ENCODE measurements at places on chromosomes 5 and 9.

- DNase-seq, result no peak
Measured at GRCh38 chr9:120345379-120345778, 234.6 kb downstream of the CDK5RAP2 start.

DNA sequence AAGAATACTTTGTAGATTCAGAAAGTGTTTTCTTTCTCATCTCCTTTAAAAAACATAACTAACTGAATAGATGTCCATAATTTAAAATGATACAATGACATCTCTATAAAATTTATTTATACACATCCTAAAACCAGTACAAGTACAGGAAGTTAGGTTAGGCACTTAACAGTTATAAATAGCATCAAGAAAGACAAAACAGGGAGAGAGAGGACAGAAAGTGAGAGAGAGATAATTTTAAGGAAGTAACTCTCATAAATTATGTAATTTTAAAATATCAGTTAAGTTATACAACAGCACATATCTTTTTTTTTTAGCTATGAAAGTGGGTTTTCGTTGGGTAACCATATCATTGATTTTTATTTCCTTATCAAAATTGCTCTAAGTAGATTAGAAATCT is 1068.6 kb downstream of the TAF11L14 start:
- DNase-seq, result no peak

DNA sequence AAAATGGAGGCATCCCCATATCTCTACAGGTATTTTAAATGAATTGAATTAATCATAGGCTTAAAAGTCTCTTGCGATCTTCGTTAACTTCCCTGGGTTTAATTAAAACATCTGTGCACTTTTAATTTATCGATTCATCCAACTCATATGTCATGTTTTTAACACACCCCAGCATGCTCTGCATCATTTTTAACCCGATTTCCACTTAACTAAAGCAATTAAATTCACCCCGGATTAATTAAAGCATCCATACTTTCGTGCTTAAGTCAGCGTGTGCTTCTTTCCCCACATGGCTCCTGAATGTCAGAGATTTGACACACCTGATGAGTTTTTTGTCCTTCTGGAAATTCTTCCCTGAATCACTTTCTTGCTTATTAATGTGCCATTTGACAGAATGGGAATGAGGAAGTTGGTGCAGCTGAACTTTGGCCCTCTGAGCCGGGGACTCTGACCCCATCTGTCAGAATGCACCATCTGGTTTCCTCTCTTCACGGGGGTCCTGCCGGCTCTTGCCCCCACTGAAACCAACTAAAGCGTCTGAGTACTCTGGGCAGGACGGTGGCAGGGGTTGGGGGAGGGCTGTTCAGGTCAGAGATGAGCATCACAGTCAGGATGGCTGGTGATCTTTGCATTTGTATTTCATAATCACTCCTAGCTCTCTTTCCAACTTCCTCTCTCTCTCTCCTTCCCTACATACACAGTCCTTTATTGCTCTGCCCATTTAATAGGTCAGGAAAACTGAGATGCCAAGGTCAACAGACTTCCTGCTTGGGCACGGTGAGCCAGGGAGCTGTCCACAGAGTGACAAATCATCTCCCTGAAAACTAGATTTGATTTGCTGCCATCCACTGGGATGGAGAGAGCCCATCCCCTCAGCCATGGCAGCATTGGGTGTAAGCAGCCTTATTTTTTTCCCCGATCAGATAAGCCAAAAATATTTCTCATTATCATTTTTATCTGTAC is 180.3 kb upstream of the WWC1 start:
- no peak for DNase-seq

- DNase-seq, result no peak
Measured at GRCh38 chr9:121581786-121582600, 69.4 kb upstream of the DAB2IP start.

GRCh38 chr5:76325876-76326491 is 77.1 kb upstream of the IQGAP2 start:
- no peak for DNase-seq

DNA sequence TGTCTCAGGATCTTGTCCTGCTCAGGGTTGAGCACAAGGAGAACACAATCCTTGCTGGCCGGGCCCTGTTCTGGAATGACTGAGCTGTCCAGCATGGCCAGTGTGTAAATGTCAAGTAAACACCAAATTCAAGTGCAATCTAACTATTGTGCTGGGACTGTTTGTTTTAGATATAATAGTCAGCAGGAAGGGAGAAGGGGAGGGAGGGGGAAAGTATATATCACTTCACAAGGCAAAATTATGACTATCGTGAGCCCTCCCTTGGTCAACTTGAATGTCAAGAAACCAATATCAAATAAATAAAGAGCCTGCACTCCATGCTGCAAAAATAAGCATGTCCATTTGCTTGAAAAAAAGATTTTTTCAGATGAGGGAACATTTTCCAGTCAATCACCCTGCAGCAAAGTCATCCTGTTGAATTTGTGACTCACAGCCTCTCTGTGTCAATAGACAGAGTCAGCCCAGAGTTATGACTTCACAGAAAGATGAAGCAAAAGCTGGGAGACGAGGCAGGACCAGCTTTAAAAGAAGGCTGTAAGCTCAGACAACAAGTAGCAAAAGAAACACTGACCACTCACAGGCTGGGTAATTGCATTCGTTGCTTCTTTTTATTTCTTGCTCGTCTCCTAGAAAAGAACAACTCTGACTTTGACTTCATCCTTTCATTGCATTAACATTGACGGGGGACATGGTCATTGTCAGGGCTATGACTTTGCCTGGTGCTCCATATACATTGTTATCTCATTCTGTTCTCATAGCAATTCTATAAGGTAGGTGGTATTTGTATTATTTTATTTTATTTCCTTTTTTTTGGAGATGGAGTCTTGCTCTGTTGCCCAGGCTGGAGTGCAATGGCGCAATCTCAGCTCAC is 15.3 kb upstream of the KLF4 start:
- peak; percentile 39 for DNase-seq

- DNase-seq, result no peak
Measured at GRCh38 chr9:134942788-134943184, 25.1 kb upstream of the FCN1 start.

DNA sequence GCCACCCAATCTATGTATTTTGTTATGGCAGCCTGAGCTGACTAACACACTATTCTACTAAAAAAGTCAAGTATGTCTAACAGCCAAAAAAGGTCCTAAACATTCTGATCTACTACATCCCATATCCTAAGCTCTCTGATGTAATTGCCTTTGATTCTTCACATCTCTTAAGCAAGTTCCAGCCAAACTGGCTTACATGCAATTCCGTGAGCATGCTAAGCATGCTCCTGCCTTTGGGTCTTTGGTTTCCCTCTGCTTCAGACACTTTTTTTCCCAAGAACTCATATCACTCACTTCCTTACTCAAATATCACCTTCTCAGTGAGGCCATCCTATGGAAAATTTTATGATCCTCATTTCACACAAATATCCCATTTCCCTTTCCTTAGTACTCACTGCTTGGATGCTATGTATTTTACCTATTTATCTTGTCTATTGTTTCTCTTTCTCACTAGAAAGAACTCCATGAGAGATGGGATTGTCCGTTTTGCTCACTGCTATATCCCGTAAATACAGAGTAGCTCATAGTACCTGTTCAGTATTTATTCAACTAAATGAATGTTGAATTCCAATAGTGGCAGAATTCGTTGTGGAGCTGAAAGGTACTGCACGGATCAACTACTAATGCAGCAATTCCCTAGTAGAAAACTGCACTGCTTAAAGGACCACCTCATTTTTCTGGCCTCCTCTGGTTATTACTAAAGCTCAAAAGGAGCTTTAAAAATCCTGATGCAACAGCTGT is 2.3 kb upstream of the SLC12A2 start:
- no peak for DNase-seq

DNA sequence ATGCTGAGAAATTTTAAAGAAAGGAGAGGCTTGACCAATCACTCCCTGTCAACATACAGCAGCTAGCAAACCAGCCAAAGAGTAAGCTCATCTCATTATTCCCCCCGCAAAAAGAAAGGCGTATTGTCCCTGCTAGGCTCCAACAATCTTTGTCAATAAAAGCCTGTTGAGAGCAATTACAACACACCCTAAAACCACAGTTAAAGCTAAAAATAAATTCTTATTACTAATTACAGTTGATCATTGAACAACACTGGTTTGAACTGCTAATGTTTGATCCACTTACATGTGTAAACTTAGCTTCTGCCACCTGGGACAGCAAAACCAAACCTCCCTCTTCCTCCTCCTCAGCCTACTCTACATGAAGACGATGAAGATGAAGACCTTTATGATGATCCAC is 151.2 kb downstream of the TSSK1B start:
- no peak for DNase-seq
